ENCODE measurements at places on chromosomes 2 and 18. TPM values are rescaled to one million over a fixed set of nuclear protein-coding genes. Genes with fewer than 3 reads are reported as not detected.

Gene ST6GAL2
- total RNA-seq, result 1.3 TPM

- DNase-seq, result no peak
Observed at GRCh38 chr2:23690421-23691105, 236.4 kb downstream of the ATAD2B start.

Gene NTSR2
- total RNA-seq, result not detected

DNA sequence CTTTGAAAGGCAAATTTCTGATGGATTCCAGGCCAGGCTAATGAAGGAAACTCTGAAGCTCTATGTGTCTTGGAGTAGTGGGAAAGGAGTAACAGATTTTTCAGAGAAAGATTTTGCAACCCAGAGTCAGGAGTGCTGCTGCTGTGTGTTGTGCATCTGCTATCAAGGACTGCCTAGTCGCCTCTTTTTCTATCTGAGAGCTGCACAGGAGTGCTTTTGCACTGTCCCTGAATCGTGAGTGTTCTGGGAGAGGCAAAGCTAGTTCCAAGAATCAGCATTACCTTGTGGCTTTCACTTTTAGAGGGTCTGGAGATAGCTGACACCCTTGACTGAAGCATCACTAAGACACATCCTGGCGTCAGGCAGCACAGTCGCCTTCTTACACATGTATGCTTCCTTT, 336.4 kb downstream of the PARD3B start:
- no peak for DNase-seq

GRCh38 chr2:19120181-19120580, 238.2 kb downstream of the OSR1 start:
- DNase-seq, result no peak

Gene EHD3
- 3.1 TPM for total RNA-seq

Gene GULP1
- total RNA-seq, result 20.0 TPM

Gene SNX17
- 101 TPM for total RNA-seq

GRCh38 chr2:61853086-61853846, 594 bp downstream of the FAM161A start:
- DNase-seq, result peak; percentile 93

Gene CYS1
- total RNA-seq, result 0.62 TPM

GRCh38 chr2:9166579-9167377, 39.8 kb upstream of the ASAP2 start:
- DNase-seq, result no peak

GRCh38 chr2:241103176-241103595, 1.1 kb upstream of the MTERF4 start:
- peak; percentile 29 for DNase-seq

GRCh38 chr2:163664610-163665009, 71.2 kb downstream of the FIGN start:
- DNase-seq, result no peak

DNA sequence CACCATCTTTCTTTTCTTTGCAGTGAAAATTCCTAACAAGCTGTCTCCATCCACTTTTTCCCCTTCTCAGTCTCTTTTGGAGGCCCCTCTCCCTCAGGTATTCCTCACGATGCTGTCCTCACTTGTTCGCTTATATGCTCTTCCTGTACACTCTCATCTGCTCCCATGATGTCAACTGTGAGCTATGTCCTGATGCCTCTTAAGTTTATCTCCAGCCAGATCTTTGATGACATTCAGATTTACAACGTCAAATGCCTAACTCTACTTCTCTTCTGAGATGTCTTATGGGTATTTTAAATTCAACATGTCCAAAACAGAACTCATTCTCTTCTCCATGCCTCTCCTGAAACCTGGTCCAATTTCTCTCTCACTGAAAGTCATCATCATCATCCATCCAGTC, 55.1 kb upstream of the SERTAD2 start:
- no peak for DNase-seq

Gene SFXN5
- 8.4 TPM for total RNA-seq

DNA sequence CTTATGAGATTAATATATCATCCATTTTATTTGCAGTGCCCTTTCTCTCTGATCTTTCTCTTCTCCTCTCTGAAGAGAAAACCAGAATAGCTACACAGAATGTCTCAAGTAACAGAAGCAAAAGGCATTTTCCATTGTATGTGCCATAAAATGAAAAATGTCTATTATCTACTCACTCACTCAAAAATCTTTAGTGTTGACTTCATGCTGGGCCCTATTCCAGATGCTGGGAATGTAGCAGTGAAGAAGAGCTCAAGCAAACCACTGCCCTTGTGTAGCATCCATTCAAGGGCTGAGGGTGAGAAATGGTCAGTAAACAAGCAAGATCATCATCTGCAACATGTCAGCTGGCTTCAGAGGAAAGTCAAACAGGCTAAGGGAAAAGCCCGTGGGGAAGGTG, 427.7 kb downstream of the METTL4 start:
- no peak for DNase-seq

Gene ALPG
- total RNA-seq, result not detected

DNA sequence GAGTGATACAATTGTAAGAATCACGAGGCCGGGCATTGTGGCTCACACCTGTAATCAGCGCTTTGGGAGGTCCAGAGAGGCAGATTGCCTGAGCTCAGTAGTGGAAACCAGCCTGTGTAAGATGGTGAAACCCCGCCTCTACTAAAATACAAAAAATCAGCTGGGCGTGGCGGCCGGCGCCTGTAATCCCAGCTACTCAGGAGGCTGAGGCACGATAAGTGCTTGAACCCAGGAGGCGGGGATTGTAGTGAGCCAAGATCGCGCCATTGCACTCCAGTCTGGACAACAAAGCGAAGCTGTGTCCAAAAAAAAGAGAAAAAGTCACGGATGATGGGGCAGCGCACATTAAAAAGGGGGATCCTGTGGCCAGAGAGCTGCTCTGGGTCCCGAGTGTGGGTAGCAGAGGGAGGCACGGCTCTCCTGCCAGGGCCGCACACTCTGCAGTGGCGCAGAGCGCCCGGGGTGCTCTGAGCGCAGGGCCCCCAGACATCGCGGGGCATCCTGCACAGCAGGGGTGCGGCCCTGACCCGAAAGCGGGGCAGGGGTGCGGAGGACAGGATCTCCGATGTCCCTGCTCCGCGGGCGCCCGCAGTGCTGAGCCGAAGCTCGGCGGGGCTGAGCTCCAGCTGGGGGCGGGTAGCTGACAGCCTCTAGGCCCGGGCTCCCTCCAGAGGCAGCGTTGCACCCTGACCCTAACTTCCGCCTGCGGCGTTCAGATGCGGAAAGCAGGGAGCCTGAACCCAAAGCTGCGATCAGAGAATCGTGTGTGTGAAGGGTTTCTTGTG, 30.4 kb upstream of the RAB6D start:
- no peak for DNase-seq
